ENCODE measurements at places on chromosomes 7 and 10.

GRCh38 chr10:71359364-71360046 is 37.2 kb upstream of the CDH23 start:
- DNase-seq, result no peak

GRCh38 chr7:82841828-82842227 is 320.9 kb downstream of the PCLO start:
- no peak for DNase-seq

GRCh38 chr10:5906651-5907050 is 16.6 kb downstream of the FBH1 start:
- DNase-seq, result no peak

DNA sequence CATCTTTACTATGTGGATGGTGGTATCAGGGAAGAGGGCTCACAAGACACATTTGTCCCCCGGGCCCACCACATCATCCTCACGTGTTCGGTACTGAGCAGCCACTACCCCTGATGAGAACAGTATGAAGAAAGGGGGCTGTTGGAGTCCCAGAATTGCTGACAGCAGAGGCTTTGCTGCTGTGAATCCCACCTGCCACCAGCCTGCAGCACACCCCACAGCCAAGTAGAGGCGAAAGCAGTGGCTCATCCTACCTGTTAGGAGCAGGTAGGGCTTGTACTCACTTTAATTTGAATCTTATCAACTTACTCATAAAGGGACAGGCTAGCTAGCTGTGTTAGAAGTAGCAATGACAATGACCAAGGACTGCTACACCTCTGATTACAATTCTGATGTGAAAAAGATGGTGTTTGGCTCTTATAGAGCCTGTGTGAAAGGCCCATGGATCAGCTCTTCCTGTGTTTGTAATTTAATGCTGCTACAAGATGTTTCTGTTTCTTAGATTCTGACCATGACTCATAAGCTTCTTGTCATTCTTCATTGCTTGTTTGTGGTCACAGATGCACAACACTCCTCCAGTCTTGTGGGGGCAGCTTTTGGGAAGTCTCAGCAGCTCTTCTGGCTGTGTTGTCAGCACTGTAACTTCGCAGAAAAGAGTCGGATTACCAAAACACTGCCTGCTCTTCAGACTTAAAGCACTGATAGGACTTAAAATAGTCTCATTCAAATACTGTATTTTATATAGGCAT is 9.1 kb upstream of the CSGALNACT2 start:
- DNase-seq, result no peak

- DNase-seq, result peak; percentile 46
Observed at GRCh38 chr7:65216469-65216868, 157.2 kb upstream of the ZNF92 start.

DNA sequence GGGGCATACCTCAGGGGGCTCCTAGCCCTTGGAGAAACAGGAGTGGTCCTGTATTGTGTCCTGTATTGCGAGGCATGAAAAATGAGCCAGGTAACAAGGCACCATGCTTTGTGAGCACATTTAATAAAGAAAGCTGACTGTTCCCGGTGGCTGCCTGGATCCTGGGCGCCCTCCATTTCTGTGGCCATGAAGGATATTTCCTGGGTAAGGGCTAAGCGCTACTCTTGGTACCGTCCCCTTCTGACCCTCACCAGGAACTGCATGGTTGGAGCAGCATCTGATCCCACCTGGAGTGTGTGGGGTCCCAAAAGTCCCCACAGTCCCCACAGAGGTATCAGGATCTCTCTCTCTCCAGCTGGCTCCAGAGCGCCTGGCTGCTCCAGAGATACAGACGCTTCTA is 139.5 kb downstream of the MAPK8 start:
- no peak for DNase-seq

GRCh38 chr7:30200591-30200990 is 65.8 kb downstream of the MTURN start:
- no peak for DNase-seq

- DNase-seq, result peak; percentile 24
Observed at GRCh38 chr7:4683884-4684565, 1.9 kb downstream of the FOXK1 start.

- no peak for DNase-seq
Observed at GRCh38 chr10:27192284-27192683, 37.1 kb downstream of the MASTL start.

GRCh38 chr10:48504141-48504885 is 100.6 kb downstream of the ARHGAP22 start:
- no peak for DNase-seq

DNA sequence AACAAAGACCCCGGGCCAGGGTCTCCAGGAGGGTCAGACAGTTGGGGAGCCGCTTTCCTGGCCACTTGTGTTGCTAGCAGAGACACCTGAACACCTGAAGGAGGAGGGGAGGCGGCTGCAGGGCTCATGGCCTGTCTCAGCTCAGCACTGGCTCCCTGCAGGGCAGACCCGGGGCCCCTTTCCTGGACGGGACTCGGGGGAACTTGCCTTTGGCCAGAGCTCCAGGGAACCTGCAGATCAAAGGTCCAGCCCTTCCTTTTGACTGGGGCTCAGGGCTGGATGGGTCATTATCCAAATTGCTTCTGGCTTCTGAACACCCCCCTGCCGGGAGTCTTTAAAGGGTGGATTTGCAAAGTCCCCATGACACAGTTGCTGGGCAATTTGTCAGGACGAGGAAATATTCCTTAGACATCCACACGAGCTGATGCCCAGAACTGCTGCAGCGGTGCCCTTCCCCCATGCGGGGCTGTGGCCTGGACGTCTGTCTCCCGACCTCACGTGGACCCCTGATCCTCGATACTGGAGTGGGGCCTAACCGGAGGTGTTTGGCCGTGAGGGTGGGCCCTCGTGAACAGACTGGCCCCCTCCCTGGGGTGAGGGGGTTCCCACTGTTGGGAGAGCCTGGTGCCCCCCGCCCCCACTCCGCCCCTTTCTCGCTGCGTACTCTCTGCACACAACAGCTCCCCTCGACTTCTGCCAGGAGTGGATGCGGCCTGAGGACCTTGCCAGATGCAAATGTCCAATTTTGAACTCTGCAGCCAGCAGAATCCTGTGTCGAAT is 194.3 kb downstream of the ELFN1 start:
- DNase-seq, result no peak

DNA sequence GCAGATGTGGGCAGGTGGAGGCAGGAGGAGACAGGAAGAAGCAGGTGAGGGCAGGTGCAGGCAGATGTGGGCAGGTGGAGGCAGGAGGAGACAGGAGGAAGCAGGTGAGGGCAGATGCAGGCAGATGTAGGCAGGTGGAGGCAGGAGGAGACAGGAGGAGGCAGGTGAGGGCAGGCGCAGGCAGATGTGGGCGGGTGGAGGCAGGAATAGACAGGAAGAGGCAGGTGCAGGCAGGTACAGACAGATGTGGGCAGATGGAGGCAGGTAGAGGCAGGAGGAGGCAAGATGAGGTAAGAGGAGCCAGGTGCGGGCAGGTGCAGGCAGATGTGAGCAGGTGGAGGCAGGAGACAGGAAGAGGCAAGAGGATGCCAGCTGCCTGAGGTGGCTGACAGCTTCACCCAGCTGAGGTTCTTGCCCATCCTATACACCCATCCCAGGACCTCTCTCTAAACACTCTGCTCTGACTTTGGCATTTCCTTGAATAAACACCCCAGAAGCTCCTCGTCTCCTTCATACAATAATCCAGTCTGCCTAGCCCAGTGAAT is 33.0 kb downstream of the PTPRE start:
- no peak for DNase-seq

DNA sequence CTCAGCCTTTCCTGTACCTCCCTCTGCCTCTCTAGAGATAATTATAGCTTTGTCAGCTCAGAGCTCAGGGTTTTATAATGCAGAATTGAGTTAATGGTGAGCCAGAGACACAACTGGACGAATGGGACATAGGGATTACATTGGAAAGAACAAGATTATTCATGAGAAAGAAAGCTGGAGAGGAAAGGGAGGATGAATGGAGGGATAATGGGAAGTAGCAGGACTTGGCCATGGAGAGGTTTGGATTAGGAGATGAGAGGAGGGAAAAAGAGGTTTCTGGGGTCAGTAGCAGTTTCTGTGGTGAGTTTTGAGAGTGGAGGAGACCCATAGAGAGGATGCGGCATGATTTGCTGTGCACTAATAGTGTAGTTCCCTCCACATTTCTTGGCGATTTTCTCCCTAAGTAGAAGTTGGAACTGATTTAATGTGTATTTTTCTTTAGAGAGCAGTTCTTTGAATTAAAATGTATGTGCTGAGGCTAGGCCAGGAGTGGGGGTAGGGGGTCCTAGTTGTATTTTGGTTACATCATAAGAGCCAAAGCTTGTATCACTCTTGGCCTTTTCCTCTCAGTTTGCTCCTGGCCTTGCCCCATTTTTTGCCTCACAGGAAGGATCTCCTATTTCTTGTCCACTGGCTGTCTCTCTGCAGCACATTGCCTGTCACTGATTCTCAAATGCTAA is 107.4 kb downstream of the MKX start:
- DNase-seq, result no peak

GRCh38 chr10:49161411-49161997 is 26.7 kb downstream of the TMEM273 start:
- no peak for DNase-seq

DNA sequence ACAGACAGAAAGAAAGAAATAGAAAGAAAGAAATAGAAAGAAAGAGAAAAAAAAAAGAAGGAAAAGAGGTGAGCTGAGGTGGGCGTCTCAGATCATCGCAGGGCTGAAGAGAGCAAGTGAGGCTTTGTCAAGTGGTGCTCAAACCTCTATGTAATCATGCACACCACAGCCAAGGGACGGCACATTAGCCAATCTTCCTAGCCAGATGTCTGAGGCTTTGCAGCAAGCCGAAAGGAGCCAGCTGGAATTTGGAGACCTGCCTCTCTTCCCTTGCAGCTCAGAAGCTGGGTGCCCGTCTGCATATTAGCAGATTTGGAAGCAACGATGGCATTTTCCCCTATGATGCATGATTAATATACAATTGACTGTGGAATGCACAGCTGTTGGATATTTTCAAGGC is 52.5 kb downstream of the ADRA2A start:
- DNase-seq, result no peak

GRCh38 chr7:120979765-120980499 is 8.6 kb upstream of the CPED1 start:
- DNase-seq, result no peak

- no peak for DNase-seq
Observed at GRCh38 chr7:47379629-47380324, 202.1 kb downstream of the TNS3 start.

Data from hematopoietic multipotent progenitor cell treated with erythropoietin and hydrocortisone succinate and interleukin-3 and kit ligand, for 17 days (in vitro differentiated cells).